Activated CD8-positive, alpha-beta T cell treated with anti-CD3 and anti-CD28 coated beads, Interleukin-2, amount 10 ng/mL, durations not matched to agents 7 days and 5 days (primary cell): ENCODE measurements at places on chromosomes 16 and 17. TPM values are rescaled to one million over a fixed set of nuclear protein-coding genes. Genes with fewer than 3 reads are reported as not detected.

DNA sequence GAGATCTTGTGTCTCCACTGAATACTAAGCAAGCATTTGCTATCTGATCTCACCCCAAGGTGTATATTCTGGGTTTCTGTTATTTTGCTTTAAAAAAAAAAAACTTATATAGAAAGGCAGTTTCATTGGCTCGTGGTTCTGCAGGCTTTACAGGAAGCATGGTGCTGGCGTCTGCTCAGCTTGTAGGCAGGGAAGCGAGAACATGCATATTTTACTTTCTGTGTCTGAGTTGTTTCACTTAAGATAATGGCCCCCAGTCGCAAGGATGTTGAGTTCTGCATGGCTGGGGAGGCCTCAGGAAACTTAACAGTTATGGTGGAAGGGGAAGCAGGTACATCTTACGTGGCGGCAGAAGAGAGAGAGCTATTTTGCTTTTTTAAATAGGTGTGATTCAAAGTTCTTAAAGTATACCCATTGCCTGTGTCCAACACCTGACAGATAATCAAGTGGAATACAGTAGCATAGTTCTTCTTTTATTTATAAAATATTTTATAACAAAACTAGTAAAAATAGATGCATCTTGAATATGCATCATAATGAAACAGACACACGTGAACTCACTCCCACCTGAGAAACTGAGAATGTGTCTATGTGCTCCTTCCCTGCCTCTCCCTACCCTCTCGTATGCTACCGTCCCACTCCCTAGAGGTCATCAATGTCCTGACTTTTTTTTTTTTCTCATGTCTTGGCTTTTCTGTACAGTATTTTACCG lies 15.4 kb upstream of the ARHGAP17 start:
- DNase-seq, result no peak

DNA sequence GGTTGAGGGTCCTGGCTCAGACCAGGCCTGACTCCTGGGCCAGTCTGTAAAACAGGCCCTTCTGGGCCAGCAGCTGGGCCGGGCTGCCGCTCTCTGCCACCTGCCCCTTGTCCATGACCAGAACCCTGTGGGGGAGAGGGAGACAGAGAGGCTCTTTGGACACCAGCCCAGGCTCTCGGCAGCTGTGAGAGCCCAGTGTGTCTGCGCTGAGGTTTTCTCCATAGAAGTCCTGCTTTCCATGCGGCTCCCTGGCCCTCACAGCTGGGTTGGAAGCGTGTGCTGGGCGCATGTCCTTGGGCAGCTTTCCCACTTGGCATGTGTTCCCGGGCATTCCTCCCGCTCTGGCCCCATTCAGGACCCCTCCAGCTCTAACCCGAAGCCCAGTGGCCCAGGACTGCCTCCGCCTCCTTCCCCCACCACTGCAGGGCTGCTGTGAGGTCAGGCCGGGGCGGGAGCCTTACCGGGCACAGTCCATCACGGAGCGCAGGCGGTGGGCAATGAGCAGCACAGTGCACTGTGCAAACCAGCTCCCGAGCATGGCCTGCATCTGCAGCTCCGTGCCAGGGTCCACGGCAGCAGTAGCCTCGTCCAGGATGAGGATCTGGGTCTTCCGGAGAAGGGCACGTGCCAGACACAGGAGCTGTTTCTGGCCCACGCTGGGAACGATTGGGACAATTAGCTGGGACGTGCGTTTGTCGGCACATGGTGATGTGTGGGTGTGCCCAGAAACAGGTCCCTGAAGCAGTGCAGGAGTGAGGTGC lies 73.0 kb downstream of the ABCC6 start:
- no peak for DNase-seq

PRR35 gene
- not detected for total RNA-seq

MCRIP1 gene
- total RNA-seq, result 42.3 TPM

- no peak for DNase-seq
These were observed 100.0 kb downstream of the ZNF423 start for GRCh38 chr16:49755716-49756505.

- no peak for DNase-seq
These were observed 44.3 kb downstream of the HOXB1 start for GRCh38 chr17:48486557-48486956.

DNA sequence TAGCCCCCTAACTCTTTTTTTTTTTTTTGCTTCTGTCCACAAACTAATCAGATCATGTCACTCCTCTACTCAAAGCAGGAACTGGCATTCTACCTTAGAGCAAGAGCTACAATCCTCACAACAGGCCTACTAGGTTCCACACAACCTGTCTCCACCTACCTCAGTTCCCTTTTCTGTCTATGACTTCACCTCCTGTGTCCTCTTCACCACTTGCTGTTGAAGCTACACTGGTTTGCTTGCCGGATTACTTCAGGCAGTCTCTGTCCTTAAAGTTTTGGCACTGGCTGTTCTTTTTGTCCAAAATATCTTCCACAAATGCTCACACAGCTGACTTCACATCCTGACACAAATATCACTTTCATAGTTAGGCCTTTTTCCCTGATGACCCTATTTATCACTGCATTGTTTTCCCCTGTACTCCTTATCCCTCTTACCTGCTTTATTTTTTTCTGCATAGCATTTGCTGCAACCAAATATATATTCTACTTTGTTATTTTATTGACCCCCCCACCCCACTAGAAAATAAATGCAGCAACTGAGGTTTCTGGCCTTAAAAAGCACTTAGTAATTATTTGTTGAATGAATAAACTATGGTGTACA lies 72.0 kb downstream of the KANSL1 start:
- DNase-seq, result no peak

DNA sequence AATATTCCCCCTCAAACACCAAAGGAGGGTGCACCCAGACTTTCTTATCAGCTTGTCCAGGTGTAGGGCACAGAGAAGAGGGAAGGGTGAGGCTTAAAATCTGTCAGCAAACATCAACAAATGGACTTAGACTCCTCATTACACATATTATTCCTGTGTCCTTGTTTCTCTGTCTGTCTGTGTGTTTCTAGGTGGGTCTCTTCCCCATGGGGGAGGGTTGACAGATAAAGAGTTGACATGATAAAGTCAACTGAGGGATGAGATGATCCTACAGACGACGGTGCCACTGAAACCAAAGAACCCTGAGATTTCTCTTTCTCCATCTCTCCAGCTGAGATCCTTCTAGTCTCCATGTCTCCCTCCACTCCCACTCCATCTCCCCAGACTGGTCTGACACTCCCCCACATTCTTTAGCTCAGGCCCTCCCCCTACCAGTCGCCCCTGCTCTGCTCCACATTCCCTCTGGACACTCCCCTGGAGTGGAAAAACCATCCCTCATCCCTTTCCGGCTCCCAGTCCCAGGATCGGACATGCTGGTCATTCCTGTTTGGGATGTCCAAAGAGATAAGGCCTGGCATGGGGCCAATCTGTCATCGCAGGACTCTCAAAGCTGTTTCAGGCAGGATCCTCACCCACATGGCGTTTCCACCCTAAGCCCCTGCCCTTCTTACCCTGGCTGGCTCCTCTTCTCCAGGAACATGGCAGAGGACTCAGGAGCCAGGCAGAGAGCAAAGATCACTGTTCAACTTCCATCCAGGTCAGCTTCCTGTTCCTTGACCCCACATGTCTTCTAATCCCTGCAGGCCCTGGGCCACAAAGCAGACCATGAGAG lies 2.9 kb upstream of the ITGA3 start:
- no peak for DNase-seq

G6PC1 gene
- total RNA-seq, result not detected

DNA sequence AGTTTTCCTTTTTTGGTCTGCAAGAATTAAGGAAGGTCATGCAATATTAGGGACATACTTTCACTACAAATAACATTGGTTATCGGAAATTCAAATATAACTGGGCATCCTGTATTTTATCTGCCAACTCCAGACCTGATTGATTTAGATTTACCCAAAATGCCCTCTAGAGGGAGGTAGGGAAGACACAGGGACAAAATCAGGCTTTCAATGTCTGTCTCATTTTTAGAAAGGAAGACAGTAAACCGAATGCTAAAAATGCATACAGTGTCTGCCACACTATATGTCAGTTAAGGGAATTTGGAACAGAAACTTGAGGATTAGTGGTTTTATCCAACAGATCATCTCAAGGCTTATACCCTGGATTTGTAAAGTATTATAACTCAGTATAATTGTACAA lies 161.7 kb upstream of the SOX9 start:
- DNase-seq, result no peak

GRCh38 chr16:25138130-25138529 lies 26.6 kb downstream of the LCMT1 start:
- no peak for DNase-seq

CAPNS2 gene
- not detected for total RNA-seq

RHBDF1 gene
- not detected for total RNA-seq

GRCh38 chr16:87015021-87015420 lies 302.2 kb downstream of the C16orf95 start:
- no peak for DNase-seq

GRCh38 chr17:81722184-81723120 lies 10.4 kb downstream of the SLC25A10 start:
- DNase-seq, result no peak

DNA sequence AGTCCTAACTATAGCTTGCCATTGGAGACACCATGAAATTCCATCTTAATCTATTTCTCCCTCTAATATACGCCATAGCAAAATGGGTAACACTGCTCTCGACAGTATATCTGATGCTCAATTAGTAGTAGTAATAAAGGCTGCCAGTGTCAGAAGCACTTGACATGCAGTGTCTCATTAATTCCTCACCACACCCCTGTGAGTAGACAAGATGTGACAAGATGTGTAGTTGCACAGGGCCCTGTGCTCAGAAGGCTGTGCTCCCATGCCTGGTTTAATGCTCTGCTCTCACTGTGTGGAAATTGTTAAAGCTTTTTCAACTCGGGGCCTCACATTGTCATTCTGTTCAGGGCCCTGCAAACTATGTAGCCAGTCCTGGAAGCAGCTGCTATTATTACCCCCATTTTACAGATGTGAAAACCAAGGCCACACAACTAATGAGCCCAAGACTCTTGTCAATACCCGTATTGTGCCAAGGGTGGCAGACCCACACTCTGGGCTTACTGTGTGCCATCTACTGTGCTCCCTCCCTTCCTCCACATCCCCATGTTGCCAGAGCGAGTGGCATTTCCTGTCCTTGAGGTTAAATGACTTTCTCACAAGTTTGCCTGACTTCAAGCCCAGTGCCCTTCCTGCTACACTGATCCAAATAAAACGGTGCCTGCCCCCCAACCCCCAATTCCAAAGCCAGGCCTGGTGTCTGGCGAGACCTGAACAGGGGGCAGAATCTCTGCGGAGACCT lies 287.3 kb upstream of the CCL2 start:
- peak; percentile 32 for DNase-seq

- DNase-seq, result no peak
These were observed 16.9 kb downstream of the GRIN2C start for GRCh38 chr17:74842599-74843351.

DNA sequence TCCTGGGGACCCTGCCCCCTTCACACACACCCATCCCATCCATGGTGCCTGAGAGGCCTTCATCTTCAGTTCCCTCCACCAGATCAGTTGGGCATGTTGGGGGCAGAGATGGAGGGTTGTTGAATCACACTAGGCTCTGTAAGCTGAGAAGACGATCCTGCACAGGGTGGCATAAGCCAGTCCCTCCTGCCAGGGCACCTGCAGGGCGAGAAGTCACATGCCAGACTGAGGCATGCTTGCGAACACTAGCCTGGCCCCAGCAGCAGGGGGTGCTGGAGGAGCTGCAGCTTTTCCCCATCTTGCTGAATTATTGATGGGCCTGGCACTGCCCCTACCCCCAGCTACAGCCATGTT lies 6.1 kb upstream of the TBX2 start:
- no peak for DNase-seq

DNA sequence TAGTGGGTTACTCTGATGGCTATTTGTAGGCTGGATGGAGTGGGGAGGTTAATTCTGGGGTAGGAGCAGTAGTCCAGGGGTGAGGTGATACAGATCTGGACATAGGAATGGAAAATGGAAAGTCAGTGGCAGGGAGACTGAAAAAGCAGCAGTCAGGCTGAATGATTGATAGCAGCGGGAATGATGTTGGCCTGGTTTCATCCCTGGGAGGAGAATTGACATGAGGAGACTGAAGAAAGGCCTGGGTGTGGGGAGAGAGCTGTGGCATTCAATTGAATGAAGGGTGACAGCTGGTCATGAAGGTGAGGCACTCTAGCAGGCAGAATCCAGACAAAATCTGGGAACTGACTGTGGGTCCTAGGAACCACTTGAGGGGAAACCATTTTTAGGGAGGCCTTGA lies 34.7 kb upstream of the CLEC18A start:
- DNase-seq, result no peak

DNA sequence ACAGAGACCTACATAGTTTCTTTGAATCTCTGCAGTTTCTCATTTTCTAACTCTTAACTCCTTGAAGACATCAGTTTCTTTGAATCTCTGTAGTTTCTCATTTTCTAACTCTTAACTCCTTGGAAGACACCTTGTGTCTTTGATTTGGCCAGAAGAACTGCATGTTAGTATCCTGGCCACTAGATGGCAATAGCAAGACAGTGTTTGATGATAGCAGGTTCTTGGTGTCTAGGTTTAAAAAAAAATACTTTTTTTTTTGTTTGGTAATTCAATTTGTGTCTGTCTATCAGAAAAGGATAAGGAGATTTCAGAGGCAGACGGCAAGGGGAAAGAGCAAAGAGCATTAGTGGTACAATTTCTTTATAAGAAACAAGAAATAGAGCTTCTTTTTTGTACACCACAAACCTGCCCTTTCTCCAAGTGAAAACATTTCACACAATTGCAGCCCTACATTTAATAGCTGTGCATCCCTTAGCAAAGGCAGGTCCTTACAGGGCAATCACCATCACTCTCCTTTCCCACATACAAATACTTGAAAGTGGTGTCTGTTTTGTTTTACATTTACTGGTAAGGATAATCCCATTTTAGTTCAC lies 1324.9 kb upstream of the CDH8 start:
- DNase-seq, result no peak

CHST5 gene
- not detected for total RNA-seq

DNA sequence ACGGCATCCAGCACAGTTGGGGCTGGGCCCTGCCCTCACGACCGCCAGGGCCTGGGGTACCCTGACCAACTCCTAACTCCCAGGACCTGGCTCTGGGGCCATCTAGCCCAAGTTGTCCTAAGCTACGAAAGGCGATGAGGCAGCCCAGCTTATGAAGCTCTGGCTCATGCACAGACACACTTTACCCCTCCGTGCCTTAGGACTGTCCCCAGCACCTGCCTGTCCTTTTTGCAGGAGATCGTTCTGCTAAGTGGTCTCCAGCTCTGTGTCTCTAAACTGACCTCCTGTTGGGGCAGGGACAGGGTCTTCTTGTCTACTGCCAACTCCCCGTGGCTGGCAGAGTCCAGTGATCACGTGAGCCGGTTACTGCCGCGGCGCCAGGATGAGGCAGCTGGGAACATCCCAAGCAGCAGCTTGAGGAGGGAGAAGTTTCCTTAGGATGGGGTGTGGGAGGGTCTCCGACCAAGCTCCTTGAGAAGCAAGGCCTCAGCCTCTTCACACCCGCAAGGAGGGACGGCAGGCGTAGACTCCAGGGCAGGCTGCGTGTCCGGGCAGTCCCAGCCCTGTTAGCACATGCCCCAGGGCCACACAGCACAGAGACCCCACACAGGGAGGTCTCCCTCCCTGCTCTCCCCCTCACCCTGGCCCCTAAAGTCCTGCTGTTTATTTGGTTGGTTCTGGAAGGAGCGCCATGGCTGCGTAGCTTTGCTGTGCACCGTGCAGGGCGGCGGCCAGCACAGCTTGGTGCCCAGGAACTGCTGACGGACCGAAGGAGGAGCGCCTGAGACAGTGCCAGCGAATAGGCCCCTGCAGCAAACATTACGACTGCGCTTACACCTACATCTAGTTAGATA lies 16.4 kb upstream of the METRNL start:
- DNase-seq, result no peak
